ENCODE measurements at places on chromosomes 5 and 9.

DNA sequence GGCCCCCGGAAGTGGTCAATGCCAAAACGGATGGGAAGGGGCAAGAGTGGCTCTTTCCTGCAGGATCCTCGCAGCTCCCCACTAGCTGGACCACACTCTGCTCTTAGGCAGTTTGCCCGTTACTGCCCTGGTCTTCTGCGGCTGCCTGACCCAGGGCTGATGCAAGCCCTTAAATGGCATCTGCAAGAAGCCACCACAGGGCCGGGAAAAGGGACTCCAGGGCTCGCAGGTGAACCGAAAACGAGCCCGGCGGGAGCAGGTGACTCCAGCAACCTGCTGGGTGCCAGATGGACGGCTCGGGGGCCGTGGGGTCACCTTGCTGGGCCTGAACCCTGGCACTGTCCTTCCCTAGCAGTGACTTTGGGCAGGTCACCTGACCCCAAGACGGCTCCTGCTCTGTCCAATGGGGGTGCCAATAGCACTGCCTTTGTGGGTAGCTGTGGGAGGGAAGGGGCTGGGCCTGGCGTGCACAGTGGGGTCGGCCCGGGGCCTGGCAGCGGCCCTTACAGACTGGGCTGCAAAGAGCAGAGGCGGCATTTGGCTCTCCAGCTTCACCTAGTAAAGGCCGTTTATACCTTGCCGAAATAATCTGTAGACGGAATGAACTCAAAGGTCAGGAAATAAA is 1.3 kb downstream of the TMEM250 start:
- DNase-seq, result no peak

DNA sequence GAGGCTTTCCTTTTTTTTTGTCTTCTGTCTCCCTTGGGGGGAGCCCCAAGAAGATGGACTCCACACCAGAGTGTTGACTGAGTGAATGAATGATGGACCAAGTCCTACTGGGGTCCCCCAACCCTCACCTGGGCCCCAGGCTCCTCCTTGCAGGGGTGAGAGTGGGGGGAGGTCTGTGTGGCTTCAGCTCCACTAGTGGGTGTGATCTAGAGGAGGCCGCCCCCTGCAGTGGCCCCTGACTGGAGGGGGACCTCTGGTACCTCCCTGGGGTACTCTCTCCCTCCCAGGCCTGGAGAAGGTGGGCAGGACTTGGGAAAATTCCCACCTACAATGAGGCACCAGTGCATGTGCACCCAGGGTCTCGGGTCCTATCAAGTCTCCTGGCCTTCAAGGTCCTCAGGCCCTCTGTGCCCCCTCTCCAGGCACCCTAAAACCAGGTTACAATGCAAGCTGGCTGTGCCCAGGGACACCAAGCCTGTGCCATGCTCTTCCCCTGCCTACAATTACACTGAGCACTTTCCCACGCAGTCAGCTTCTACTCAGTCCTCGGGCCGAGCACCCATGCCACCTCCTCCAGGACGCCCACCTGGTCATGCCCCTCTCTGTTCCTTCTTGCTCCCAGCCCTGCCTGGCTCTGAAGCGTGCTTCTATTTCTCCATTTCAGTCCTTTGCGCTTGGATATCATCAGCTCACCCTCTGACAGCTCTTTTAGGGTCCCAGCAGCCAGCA is 117.2 kb upstream of the PHYKPL start:
- DNase-seq, result no peak

- DNase-seq, result no peak
Measured at GRCh38 chr9:100186356-100186755, 87.3 kb downstream of the INVS start.

GRCh38 chr5:34869256-34869655 is 30.3 kb downstream of the TTC23L start:
- no peak for DNase-seq

GRCh38 chr5:129110742-129111141 is 16.2 kb downstream of the ISOC1 start:
- DNase-seq, result no peak

- DNase-seq, result no peak
Measured at GRCh38 chr9:125460346-125460745, 198.7 kb downstream of the GAPVD1 start.

- DNase-seq, result no peak
Measured at GRCh38 chr5:176692326-176692725, 45.0 kb downstream of the TSPAN17 start.

- no peak for DNase-seq
Measured at GRCh38 chr9:87338088-87338989, 159.3 kb upstream of the DAPK1 start.

Data from BJ (cell line).